GM13976 (cell line): ENCODE measurements at places on chromosomes 3 and 15.

DNA sequence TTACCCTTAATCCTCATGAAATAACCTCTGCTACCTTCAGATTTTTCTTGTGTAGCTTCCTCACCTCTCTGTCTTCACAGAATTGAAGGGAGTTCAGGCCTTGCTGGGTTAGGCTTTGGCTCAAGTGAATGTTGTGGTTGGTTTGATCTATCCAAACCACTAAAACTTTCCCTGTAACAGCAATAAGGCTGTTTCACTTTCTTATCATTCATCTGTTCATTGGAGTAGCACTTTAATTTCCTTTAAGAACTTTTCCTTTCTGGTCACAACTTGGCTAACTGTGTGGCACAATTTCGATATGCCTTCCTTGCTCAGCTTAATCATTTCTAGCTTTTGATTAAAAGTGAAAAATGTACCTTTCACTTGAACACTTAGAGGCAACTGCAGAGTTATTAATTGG, 129.8 kb downstream of the NR1I2 start:
- no peak for DNase-seq

- no peak for DNase-seq
Observed at GRCh38 chr3:35646081-35646480, 6.8 kb downstream of the ARPP21 start.

DNA sequence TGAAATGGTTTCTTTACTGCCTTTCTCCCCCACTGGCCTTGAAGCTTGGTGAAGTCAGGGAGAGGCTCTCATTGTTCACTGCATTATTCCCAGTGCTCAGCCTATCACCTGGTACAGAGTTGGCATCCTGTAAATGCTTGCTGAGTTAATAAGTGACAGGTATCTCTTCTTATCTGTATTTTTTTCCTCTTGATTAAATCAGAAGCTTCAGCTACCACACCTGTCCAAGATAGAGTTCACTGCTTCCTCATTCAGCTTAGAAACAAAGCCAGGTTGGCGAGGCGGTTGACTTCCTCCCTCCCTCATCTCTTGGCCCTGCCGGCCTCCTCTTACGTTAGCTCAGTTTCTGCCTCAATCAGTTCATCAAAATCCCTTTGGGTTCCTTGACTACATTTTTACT, 142.8 kb downstream of the LIPC start:
- no peak for DNase-seq

DNA sequence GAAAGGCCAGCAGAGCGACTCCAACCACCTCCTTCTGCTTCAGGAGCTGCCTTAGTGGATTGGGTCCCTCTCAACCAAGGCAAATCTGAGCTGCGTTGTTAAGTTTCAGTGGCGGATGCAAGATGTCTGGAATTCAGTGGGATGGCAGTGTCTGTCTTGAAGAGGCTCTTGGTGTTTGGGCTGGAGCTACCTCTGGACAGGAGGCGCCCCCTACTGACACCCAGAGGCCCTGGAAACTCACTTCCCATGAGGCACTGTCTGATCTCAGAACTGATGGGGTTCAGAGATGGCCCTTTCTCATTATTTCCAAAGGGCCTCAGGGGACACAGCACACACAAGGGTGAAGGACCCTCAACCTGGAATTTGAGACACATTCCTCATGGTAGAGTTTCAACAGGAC, 6.0 kb upstream of the SLC28A1 start:
- DNase-seq, result peak; percentile 77

GRCh38 chr3:126983653-126984390, 907 bp downstream of the PLXNA1 start:
- DNase-seq, result peak; percentile 69
